ENCODE measurements at places on chromosomes 5 and 9.

DNA sequence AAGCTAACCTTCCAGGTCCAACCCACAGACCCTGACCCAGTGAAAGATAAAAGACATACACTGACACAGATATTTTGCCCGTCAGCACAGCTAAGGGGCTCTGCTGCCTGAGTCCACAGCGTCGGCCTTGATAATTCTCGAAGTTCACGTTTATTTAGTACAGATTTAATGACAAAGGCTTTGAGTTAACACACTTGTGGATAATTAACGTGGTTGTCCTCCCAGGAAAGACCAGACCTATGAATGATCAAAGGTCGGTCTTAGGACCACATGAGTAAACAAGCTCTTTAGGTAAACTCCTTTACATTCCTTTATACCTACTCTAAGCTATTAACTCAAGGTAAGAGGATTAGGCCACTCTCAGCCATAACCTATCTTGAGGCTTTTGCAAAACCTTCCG is 11.3 kb upstream of the TEX10 start:
- no peak for DNase-seq

- DNase-seq = no peak
These were observed 157.6 kb upstream of the TUT7 start for GRCh38 chr9:86511614-86512360.

- DNase-seq = no peak
These were observed 472.1 kb upstream of the TNC start for GRCh38 chr9:115590011-115590410.

DNA sequence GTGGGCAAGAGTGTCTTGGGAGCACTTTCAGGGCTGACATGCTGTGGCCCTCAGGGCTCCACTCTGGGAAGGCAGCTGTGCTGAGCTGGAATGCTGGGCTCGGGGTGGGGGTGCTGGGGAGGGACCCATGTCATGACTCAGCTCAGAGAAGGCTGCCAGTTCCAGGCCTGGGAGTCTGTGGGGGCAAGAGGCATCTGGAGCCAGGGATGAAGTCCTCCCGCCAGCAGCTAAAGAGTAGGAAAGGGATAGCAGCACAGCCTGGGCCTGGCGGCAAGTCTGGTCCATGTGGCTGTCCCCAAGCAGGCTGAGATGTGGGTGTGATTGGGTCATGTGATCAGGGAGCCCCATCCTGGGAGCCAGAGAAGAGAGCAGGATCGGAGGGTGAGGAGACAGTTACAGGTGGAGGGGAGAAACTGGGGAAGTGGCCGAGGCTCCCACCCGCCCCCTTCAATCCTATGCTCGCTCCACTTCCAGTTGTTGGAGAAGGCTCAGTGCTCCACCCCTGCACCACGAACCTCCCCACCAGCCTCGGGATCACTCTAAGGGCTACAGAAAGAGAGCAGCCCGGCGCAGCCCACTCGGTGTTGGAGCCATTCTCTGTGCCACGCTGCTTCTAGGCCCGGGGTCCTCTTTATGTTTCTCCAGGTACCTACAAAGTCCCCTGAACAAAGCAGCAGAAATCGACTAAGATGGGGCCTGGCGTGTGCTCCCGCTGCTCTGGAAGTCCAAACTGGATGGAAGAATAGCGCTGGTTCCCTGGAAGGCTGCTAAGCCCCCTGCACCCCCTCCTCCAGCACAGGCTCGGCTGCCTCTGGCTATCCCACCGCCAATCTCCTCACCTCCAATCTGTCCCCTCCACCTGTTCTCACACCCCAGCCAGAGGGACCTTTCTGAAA is 12.0 kb downstream of the PDGFRB start:
- no peak for DNase-seq

DNA sequence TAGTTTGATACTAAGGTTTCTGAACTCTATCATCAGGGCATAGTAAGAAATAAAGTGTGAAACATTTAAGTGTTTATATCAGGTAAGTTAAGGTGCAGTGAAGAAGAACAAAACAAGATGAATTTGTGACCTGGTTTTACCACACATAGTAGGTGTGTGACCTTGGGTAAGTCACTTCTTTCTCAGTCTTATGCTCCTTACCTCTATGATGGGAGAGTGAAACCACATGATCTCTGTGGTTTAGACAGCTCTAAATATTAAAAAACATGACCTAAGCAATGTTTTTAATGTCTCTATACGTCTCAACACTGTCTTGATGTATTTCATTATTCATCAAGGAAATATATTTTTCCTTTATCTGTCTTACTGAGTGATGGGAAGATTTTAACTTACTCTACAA is 629.6 kb upstream of the DMAC1 start:
- no peak for DNase-seq
